Stimulated activated CD8-positive, alpha-beta memory T cell treated with anti-CD3 and anti-CD28 coated beads, Interleukin-15, amount 100 ng/mL, for 48 hours (primary cell): ENCODE measurements at places on chromosomes 4 and X.

- DNase-seq, result no peak
These were observed 9.7 kb upstream of the MAGEA4 start for GRCh38 chrX:151902813-151903591.

GRCh38 chr4:54027311-54027710 is 37.1 kb downstream of the CHIC2 start:
- DNase-seq, result no peak

DNA sequence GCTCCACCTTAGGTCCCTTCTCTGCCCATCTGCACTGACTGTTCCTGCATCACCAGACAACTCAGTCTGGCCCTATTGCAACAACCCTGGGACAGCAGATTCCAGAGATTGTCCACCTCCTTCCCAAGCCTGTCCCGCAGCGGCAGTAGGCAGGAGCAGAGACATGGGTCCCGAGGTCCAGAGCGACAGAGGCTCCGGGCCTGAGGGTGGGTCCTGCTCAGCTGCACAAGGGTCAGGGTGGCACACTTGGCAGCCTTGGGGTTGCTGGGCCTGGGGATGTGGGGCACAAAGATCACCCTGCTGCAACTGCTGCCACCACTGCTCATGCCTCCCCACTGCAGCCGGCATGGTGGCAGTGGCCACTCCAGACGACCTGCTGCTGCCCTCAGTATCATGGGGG is 674.5 kb downstream of the SH3BGRL start:
- no peak for DNase-seq

DNA sequence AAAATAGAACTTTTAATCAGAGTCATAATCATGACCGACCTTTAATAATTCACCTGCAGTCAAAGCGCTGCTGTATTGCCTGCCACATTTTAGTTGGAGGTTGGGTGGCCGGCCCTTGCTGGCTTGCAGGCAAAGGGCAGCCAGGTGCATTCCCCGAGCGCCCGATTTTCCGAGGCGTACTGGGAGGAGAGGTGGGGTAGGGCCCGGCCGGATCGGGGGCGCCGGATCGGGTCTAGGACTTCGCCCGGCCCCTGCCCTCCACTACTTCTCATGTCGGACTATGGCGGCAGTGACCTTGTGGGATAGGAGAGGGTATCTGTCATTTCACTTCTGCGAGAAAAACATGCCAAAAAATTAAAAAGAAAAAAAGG is 2.5 kb upstream of the RS1 start:
- no peak for DNase-seq
